Esophagus squamous epithelium (tissue), 5 donors: ENCODE measurements at places on chromosomes 2 and 18.

DNA sequence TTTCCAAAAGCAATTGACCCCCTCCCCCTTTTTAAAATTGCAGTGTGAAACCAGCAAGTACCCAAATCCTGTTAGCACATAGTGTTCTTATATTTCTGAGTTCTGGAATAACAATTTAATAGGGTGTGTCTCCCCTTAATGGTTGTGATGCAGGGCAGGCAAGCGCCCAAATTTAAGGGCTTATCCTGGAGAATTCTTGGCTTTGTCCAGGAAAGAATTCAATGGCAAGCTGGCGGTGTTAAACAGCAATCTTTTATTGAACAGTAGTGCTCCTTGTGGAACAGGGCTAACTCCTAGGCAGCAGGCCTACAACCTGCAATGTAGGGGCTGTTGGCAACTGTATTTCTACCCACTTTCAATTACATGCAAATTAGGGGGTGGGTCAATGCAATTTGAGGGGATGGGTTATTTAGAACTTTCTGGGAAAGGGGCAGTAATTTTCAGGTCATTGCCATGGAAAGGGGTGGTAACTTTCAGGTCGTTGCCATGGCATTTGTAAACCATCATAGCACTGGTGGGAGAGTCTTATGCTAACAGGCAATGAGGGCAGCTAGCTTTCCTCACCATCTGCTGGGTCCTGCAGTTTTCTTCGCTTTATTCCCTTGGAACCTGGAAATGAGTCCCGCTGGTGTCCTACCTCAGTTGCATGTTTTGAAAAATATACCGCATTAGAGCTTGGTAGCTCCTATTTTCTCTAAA is 149.0 kb upstream of the KCTD1 start:
- DNase-seq, result no peak

DNA sequence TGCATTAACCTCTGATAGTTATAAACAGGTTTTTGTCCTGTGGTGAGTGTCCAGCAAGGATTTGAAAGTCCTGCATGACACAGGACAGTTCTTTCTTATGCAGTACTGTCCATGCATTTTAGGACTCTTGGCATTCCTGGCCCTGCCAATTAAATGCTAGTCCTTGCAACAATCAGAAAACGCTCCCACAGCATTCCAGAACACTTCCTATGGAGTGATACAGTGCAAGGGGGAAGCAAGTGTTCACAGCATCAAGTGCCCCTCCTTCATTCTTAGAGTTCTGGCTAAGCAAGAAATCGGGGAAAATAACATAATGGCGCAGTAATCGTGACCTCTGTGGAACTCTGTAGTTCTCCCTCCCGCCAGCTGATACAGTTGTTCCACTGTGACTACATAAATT is 62.9 kb downstream of the ARHGAP28 start:
- DNase-seq, result no peak

DNA sequence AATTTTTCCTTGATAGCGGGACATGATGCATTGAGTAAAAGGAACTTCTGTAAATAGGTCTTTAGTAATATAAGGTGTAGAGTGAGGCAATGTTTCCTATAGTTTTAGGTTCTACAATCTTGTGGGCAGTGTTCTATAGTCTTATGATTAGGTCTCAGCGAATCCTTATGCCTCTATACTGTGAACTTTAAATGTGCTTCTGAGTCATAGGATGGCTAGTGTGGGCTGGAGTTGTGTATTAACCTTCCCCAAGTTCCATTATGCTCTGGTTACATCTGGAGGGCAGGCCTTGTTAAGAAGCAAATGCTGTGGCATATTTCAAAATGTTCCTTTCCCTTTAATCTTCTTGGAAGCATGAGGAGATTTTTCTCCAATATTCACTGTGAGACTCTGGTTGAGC is 73.5 kb downstream of the ROCK2 start:
- no peak for DNase-seq

GRCh38 chr18:3885209-3885792 is 435.3 kb downstream of the TGIF1 start:
- no peak for DNase-seq

- peak; percentile 5 for DNase-seq
These were observed 925 bp downstream of the SESTD1 start for GRCh38 chr2:179263446-179264367.

- no peak for DNase-seq
These were observed at the start of gene ST6GAL2 for GRCh38 chr2:106885971-106886915. TSS of gene ST6GAL2 (minus strand) at chr2:106886167. CDS start at chr2:106843977, 42,190 bp downstream.

DNA sequence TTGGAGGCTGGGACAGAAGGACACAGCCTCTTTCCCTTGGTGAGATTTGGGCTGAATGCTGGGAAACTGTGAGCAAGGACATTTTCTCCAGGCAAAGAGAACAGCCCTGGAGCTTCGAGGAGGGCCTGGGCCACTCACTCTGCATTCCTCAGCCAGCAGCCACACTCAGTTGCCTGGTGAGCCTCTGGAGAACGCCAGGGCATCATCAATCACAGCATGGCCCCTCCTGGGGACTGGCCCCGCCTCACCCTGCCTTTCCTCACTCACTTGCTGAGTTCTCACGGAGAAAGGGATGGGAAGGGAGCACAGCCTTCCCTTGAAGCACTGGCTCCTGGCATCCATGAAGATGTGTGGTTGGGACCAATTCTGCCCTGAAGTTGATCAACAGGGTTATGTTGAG is 55.0 kb downstream of the APOB start:
- DNase-seq, result no peak

- DNase-seq, result no peak
These were observed 133.0 kb upstream of the SLC14A2 start for GRCh38 chr18:45482286-45482685.

DNA sequence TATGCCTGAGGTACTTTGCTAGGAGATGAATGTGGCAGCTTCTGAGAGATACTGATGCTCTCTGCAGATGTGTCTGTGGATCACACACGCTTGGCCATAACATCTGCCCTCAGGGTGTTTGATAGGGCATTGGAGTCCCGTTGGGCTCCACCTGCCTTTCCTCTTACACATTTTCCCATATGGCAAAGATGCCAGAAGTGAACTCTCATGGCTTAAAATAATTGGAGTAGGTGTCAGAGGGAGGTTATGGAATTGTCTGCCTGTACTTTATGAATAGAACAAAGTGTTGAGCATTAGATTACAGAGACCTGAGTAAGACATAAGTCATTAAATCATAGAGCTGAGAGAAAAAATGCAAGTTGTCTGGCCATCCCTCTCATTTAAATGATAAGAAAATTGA is 75.3 kb upstream of the PNPT1 start:
- DNase-seq, result no peak

- no peak for DNase-seq
These were observed 194.0 kb downstream of the LRATD1 start for GRCh38 chr2:14826518-14826917.

GRCh38 chr2:132733094-132733493 is 63.1 kb upstream of the LYPD1 start:
- no peak for DNase-seq

DNA sequence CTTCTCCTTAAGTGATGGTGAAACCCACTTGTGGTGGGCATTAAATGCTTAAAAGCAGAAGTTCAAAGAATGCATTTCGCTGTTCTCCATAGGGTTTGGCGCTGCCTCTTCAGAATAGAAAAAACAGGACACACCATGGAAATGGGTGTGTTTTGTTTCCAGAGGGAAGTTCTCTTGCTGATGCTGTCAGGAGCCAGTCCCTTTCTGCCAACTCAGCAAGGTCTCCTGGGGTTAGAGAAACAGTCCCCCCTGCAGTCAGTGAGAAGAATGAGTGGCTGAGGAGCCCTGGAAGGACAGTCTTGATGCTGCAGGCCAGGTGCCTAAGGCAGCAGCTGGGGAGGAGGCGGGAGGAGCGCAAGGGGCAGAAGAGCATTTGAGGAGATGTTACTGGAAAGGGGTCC is 37.8 kb upstream of the ASAP2 start:
- no peak for DNase-seq

GRCh38 chr18:44937960-44938719 is 257.5 kb downstream of the SETBP1 start:
- no peak for DNase-seq

DNA sequence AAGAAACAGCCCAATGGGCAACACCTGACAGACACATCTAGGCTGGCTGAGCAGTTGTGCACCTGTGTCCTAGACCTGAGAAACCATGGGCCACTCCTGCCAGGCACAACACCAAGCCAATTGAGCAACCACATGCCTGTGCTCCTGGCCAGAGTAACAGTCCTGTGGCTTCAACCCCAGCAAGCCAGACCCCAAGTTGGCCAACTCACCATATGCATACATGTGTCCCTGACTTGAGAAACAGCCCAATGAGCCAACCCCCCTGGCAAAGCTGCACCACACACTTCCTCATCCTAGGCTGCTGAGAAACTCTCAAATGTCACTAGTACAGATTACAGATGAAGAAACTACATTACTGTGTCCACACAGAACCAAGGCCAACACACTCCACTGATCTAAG is 36.6 kb downstream of the USP34 start:
- no peak for DNase-seq

DNA sequence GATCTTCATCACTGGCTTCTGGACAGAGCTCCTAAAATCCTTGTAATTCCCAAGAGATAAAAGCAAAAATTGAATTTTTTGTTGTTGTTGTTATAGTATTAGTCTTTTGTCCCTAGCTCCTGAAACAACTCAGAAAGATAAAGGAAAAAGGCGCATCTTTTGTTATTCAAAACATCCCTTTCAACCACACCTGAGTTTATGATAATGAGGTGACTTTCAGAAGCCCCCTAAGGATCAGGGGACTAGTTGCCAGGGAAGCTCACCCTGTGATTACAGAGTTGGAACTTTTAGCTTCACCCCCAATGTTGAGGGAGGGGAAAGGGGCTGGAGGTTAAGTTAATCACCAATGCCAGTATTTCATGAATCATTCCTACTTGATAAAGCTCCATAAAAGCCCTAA is 10.3 kb upstream of the CERKL start:
- no peak for DNase-seq

GRCh38 chr18:75068682-75069435 is 140.1 kb downstream of the PTGR3 start:
- no peak for DNase-seq

- DNase-seq, result no peak
These were observed 76.6 kb downstream of the ALK start for GRCh38 chr2:29844713-29845326.

DNA sequence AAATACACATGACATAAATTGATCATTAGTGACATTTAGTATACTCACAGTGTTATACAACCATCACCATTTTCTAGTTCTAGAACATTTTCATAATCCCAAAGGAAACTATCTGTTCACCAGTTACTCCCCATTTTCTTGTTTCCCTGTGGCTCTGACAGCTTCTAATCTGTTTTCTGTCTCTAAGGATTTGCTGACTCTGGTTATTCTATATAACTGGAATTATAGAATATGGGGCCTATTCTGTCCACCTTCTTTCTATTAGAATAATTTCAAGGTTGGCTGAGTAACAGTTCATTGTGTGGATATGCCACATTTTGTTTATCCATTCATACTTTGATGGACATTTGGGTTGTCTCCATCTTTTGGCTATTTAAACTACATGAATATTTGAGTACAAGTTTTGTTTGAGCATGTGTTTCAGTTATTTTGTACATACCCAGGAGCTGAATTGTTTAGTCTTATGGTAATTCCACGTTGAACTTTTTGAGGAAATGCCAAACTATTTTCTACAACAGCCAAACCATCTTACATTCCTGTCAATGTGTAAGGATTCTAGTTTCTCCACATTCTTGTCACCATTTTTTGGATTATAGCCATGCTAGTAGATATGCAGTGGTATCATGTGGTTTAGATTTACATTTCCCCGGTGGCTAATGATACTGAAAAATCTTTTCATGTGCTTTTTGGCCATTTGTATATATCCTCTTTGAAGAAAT is 20.5 kb downstream of the KIAA1328 start:
- no peak for DNase-seq

GRCh38 chr2:241087420-241088268 is 14.4 kb downstream of the MTERF4 start:
- no peak for DNase-seq

- DNase-seq, result no peak
These were observed 117.6 kb upstream of the CXCR4 start for GRCh38 chr2:136235546-136235945.

DNA sequence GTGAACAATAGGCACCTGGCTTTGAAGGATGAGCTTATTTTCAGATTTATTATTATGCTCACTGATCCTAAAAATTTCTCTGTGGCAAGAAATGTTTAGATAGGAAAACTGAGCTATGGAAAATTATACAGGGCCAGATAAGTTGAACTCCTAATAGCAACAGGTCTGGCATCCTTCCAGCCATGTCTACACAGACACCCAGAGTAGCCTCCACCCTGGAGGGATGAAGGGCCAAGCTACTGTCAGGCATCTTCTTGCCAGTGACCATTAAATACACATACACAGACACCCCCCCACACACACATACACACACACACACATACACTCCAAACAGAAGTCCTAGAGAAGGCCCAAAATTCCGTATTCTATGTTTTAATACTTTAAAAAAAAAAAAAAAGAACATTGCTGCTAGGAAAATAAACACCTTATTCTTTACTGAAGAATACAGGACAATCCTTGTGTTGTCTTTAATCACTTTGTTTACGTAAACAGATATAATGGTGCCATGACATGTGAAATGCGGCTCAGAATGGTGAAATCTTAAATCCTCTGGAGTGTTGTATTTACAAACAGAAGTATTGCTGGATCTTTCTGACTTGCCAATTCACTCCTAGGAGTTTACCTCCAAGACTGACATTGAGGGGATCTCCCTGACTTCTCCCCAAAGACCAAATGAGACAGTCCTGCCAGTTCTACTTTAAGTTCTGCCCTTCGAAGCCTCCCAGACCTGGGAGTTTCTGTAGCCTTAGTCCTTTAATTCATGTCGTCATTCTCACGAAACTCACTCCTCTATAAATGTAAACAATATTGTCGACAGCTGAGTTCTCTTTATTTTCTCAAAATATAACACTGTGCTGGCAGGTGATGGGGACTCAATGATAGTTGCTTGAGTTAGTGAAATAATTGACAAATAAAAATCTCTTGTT is 163.1 kb downstream of the ANTXR1 start:
- no peak for DNase-seq

DNA sequence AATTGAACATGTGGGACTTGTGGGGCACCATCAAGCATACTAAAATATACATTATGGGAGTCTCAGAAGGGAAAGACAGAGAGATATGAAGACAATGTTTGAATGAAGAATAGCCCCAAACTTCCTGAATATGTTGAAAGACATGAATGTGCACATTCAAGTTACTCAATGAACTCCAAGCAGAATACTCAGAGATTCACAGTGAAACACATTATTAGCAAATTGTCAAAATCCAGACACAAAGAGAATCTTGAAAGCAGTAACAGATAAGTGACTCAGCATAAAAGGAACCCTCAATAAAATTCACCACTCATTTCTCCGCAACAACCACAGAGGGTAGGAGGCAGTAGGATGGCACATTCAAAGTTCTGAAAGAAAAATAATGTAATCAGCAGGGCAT is 8.8 kb downstream of the C2orf92 start:
- DNase-seq, result no peak
